Stimulated activated CD8-positive, alpha-beta memory T cell treated with anti-CD3 and anti-CD28 coated beads, Interleukin-4, amount 100 ng/mL, for 4 hours (primary cell): ENCODE measurements at places on chromosomes 6 and 20.

DNA sequence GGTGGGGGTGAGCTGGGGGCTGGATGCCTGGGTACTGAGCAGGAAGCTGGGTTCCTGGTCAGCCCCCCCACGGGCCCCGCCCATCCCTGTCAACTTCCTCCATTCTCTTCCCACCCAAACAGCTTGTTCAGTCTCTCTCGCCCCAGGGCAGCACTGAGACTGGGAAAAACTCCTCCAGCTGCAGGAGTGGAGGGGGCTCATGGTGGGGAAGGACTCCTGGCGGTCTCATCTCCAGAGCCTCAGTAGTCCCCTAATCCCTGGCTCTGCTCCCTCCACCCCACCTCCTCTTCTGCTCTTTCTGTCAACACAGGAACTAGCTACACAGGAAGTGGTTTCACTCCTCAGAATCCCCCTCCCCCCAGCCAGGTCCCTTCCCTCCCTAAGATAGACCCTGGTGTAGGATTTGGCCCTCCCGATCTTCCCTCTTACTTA, at the start of gene GPSM3:
TSS of gene GPSM3 (minus strand) at position 36 of the 432 bp plus-strand sequence. CDS start 130 bp downstream, outside the sequence.
- DNase-seq, result no peak

DNA sequence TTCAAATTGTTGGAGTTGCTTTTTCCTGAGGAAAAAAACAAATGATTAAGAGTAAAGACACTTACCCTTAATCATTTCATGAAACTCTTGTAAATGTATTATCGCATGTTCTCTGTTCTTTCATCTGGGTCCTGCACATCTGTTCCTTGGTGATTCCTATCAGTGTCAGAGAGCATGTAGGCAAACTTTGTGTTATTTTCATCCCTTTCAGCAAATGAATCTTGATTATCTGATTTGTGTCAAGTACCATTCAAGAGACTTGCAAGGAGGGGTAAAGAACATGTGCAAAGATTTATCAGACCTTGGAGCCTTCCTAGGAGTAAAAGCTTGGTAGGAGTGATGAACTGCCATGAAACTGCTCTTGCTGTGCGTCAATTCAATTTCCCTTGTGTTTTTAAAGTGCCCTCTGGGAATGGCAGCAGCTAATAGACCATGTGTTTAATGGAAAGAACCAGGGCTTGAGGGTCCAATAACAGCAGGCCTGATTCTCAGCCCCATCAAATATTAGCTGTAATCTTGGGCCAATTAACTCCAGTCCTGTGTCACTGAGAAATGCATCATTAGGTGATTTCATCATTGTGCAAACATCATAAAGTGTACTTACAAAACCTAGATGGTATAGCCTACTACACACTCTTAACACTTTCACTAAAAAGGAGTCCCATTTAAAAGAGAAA, 118.9 kb upstream of the CEP85L start:
- DNase-seq, result no peak

GRCh38 chr6:170227521-170227983, 63.3 kb downstream of the DLL1 start:
- DNase-seq, result no peak

DNA sequence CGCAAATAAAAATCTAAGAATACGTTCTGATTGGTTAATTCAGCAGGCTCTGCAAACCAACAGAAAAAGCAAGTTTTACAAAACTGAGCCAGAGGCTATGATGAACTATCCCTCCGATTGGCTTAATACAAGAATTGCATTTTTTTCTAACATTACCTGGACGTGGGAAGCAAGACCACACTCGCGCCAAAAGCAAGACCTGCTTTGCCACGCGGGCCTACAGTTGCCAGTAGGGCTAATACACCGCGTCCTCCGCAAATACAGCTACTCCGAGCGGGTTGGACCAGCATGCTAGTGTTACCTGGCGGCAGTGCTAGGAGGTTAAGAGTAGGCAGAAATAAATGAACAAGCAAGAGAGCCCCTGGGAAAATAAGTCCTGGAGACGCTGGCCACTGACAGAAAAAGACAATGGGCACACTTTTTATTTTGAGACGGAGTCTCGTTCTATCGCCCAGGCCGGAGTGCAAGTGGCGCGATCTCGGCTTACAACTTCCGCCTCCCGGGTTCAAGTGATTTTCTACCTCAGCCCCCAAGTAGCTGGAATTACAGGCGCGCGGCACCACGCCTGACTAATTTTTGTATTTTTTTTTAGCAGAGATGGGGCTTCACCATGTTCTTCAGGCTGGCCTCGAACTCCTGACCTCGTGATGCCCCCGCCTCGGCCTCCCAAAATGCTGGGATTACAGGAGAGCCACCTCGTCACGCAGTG, 131.9 kb upstream of the BTN3A2 start:
- no peak for DNase-seq

GRCh38 chr20:31260326-31260932, 3.0 kb downstream of the DEFB115 start:
- DNase-seq, result no peak

DNA sequence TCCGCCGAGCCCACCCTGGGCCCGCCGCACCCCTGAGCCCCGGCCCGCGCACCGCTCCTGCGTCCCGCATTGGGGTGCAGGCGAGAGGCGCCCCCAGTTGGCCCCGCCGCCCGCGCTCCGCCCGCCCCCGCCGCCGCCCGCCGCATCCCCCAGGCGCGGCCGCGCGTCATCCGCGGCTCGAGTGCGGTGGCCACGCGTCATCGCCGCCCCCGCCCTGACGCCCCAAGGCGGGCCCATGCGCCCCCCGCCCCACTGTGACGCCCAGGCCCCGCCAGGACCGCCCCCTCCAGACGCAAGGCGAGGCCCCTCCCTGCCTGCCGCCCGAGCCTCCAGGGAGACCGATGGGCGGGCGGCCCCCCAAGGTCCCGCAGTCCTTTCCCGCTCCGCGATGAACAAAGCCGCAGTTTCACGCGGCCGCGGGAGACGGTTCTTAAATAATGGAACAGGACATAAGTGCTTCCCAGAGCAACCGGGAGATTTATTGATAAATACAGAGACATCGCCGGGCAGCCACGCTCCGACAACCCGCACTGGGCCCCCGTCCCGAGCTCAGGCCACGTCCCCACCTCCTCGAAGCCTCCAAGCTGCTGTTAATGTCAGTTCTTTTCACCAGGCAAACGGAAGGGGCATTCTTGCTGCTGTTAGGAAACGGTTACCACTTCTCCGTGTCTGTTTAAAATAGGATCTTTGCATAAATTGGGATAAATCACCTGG, at the start of gene ANKRD60:
TSS of gene ANKRD60 (minus strand) at position 170 of the 714 bp plus-strand sequence. CDS start at position 170, 0 bp downstream.
- DNase-seq, result no peak

GRCh38 chr20:35506872-35507638, 22.4 kb downstream of the C20orf173 start:
- no peak for DNase-seq

DNA sequence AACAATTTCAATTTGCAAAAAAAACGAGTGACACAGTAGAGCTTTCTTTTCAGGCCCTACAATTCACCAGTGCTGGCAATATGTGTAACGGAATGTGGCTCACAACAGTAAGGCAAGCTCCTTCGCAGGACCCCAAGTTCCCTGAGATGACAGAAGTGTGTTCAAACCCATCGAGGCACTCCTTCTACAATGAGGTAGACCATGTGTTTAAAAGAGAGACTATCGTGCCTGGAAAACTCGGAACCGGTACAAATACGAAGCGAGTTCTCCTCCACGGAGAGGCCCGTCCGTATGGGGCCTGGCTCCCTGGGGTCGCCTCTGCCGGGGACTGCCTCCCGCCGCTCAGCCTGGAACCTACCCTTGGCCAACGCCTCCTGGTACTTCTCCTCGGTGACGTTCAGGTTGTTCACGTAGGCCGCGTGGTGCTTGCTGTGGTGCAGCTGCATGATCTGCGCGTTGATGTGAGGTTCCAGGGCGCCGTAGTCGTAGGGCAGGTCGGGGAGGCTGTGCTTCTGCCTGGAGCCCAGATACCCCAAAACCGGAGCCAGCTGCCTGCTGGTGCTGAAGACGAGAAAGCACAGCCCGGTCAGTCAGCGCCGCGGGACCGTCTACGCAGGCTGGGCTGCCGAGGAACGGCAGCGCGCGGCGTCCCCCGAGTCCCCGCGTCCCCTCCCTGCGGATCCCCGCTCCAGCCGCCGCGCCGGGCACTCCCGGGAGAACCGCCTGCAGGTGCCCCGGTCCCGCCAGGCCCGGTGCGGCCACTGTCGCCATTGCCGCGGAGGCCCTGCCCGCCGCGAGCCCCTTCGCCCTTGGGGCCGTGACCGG, 526 bp downstream of the SOD2 start:
- peak; percentile 29 for DNase-seq

DNA sequence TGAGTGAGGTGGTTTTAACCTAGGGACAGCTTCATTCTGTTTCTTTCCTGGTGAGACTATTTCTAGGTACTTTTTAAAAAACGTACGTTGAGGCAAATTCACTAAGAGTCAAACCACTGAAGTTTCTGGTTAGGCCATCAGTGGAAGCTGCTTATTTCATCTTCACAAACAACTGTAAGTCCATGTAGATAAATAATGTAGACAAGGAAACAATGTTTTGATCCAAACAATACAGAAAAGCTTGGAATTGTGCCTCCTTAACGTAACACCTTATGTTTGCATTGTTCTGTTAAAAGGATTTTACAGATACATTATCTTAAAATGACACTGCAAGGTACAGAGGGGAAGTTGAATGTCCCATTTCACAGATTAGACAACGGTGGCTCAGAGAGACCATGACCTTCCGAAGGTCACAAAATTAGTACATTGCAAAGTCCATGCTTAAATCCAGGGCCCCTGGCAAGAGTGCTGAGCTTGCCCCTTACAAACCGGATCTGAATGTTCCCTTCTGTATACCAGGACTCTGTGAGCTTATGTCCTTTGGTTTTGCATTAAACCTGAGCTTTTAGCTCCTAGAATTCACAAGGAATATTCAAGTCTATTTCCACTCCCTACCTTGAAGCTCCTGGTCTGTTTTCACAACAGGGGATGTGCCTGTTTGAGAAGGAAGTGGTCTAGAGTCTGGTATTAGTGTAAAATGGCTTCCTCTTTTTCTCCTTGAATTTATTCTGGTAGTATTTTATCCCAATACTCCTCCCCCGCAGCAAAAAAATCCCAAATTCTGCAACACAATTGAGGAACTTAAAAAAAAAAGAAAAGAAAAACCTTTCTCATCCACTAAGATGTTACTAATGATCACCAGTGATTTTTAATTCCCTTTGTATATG, 28.9 kb upstream of the ZNF217 start:
- DNase-seq, result no peak

GRCh38 chr20:3621111-3621510, 42.1 kb downstream of the GFRA4 start:
- DNase-seq, result no peak

DNA sequence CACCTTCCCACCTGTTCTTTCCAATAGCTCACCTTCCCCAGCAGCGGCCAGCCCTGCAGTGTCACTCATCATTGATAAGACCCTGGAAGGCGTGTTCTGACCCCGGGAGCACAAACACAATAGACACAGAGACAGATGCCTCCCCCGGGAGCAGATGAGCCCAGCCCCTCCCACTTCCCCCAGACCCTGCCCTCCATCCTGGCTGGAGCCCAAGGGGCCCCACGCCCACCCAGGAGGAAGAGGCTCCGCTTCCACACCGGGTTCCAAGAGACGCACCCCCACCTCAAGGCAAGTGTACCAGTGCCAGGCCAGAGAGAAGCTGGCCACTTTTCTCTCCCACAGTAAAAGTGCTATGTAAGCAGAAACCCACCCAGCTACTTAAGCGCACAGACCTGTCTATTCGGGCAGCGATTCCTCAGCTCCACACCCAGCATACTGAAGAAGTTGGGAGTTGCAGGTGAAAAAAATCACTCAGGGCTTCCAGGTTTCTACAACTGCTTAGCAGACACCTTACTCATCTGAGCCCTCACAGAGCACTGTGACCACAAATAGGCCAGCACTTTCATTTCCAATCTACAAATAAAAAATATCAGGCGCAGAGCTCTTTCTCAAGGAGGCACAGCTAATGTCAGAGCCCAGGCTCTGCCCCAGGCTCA, 93.4 kb upstream of the NXT1 start:
- no peak for DNase-seq

GRCh38 chr6:156260815-156261214, 516.4 kb upstream of the ARID1B start:
- DNase-seq, result no peak

DNA sequence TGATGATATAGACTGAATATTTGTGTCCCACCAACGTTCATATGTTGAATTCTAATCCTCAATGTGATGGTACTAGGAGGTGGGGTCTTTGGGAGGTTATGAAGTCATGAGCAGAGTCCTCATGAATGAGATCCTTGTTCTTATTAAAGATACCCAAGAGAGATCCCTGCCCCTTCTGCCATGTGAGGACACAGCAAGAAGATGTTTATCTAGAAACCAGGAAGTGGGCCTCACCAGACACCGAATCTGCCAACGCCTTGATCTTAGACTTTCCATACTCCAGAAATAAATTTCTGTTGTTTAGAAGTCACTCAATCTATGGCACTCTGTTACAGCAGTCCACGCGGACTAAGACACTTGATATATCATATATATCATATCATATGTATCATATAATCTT, 67.7 kb upstream of the GCM1 start:
- no peak for DNase-seq

GRCh38 chr6:13427801-13428582, 59.4 kb downstream of the GFOD1 start:
- peak; percentile 73 for DNase-seq

- DNase-seq, result no peak
Measured at GRCh38 chr6:124002377-124003081, 198.9 kb downstream of the NKAIN2 start.

DNA sequence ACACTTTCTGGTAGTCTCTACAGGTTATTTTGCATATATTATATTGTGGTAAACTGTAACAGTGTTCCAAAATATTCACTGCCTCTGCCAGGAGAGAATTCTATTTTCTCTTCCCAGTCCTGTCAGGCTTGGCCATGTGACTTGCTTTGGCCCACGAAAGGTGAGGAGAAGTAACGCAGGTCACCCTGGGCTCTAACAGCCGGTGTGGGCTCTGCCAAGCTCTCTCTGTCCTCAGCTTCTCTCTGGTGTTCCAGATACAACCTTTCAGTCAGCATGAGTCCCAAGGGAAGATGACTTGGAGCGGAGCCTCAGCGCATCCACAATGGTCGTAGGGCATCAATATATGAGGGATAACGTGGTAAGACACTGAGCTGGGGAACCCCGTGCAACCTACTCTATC, 113.0 kb upstream of the RREB1 start:
- no peak for DNase-seq

DNA sequence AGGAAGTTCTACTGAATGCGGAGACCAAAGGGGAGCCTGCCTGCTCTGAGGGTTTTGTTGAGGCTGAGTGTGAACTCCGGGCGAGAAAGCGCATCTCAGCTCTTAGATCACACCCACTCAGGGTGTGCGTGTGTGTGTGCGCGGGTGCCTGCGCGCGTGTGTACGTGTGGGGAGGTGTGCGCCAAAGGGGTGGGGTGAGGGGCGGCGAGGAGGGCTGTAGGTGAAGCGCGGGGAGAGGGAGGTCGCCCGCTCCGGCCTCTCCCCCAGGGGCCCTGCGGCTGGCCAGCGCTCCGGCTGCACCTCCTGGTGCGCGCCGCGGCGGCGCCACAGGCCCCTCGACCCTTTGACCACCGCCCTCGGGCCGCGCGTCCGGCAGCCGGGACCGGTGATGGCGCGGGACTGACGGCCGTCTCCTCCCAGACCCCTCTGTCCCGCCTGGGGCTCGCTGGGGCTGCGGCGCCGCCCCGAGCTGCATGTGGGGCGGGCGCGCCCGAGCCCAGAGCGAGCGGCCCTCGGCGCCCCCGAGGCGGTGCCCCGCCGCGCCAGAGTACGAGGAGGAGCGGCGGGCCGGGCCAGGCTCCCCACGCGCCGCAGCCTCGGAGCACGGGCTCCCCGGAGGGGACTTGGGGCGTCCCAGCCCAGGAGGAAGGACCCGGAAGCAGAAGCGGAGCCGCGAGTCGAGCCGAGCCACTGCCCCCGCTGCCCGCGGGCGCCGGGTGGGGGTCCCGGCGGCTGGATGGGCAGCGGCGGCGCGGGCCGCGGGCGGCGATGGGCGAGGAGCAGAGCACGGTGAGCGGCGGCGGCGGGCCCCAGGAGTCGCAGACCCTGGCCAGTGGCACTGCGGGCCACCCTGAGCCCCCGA, at the start of gene RNF217:
TSS of gene RNF217 (plus strand) at position 661 of the 862 bp plus-strand sequence. CDS start at position 769, 108 bp downstream.
- DNase-seq, result no peak
